ENCODE measurements at places on chromosomes 1 and 21. TPM values are rescaled to one million over a fixed set of nuclear protein-coding genes. Genes with fewer than 3 reads are reported as not detected.

DNA sequence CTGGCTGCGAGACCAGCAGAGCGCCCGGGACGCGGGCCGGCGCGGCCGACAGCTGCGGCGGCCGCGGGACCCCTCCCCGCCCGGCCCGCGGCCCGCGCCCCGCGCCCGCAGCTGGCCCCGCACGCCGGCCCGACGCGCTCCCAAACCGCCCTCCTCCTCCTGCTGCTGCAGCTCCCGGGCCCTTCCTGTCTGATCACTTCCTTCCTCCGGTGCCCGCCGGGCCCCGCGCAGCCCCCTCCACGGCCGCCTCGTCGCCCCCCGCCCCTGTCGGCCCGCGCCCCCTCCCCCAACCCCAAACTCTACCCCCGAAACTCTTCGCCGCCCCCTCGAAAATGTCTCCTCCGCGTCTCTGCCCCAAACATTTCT is 594 bp downstream of the LUZP1 start:
- no peak for DNase-seq

- DNase-seq: no peak
These were observed 31.3 kb downstream of the OLFML3 start for GRCh38 chr1:114010433-114011184.

GRCh38 chr1:117359561-117360289 is 7.5 kb upstream of the MAN1A2 start:
- no peak for DNase-seq

CFAP45 gene
- 0.59 TPM for total RNA-seq

GRCh38 chr21:46099476-46099875 is 1.6 kb downstream of the COL6A2 start:
- DNase-seq: no peak

BCAN gene
- total RNA-seq: 2.1 TPM

DNA sequence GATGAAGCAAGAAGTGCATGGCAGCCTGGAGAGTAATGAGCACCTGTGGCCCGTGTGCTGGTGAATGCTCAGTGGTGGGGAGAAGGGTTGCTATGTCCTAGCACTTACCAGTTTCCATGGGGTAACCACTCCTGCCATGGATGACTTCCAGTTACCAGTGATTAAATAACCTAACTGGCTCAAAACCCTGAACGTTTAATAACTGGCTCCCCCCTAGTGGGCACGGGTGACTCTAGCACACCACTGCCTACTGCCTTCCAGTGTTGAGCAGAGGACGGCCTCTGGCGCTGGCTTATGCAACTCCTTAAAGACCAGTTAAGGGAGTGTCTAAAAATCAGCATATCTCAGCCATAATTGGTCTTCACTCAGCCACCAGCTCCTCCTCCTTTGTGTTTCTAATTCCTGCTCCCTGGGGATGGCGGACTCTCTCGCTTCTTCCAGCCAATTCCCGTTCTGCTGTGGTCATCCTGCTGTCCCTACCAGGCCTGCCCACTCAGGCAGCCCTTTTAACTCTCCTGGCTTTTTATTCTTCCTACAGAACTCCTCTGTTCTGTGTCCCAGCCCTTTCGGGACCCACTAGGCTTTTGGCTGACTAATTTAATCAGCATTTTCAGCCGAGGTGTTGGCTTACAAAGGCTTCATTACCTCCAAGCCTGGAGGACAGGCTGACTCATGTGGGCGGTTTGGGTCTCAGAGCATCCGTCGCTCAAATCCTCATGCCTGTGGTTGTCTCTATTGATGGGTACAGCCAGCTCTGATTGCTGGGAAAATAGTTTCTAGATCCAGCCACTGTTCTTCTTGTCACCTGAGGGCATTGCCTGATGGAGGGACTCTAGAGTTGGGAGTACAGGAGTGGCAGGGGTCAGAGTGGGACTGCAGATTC is 332.4 kb downstream of the CAMTA1 start:
- DNase-seq: no peak

DNA sequence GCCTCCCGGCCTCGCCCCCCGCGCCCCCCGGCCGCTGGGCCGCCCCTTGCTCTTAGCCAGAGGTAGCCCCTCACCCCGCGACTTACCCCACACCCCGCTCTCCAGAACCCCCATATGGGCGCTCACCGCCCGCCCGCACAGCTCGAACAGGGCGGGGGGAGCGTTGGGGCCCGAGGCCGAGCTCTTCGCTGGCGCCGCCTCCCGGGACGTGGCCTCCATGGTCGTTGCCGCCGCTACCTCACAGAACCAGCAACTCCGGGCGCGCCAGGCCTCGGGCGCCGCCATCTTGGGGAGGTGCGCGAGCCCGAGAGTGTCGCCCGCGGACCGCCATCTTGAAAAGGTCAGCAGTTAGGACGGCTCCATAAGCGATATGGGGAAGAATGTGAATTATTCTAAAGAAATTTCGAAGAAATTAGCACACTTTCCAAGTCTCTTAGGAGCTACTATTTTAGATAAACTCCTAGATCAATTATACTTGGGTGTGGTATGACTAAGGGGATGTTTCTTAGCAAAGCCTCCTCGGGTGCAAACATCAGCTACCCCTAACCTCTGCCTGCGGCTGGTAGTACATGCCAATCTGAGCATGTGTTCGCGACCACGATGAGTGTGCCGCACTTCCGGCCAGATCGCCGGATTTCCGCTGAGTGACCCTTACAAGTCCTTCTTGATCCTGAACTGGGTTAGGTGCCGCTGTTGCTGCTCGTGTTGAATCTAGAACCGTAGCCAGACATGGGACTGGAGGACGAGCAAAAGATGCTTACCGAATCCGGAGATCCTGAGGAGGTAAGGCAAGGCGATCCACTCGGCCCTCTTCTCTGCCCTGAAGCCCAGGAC is at the start of the genes LRRC41 and UQCRH:
LRRC41 (minus strand) TSS at position 579 of the 834 bp plus-strand sequence; CDS start at position 285, 294 bp downstream.
UQCRH (plus strand) TSS at position 661 of the 834 bp plus-strand sequence; CDS start at position 730, 69 bp downstream.
- peak; percentile 99 for DNase-seq

- DNase-seq: no peak
These were observed 568.5 kb upstream of the B3GALT2 start for GRCh38 chr1:193754732-193755427.

GRCh38 chr1:115802416-115802815 is 33.9 kb upstream of the CASQ2 start:
- no peak for DNase-seq

- DNase-seq: no peak
These were observed 118.6 kb downstream of the NR5A2 start for GRCh38 chr1:200146100-200146499.

PLOD1 gene
- total RNA-seq: 72.6 TPM

BPNT1 gene
- 11.3 TPM for total RNA-seq

GRCh38 chr1:114756009-114756892 is 1.5 kb downstream of the CSDE1 start:
- no peak for DNase-seq

DNA sequence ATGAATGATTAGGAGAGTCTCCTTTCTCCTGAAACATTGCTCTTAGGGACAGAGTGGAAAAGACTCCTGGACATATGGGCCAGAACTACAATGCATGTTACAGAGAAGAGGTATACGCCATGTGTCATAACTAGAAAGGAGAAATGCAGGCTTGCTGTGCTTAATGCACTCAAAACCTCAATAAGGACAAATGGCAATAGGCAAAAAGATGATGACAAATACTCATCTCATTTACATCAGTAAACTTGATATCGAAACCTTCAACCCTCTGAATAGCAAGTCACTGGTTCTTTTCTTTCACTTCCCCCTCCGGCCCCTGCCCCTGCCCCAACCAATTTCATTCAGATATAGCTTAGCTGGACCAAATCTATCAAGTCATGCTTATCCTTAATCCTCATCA is 1.9 kb upstream of the GPR88 start:
- DNase-seq: no peak

AIRE gene
- 0.30 TPM for total RNA-seq

GRCh38 chr1:6016191-6016865 is 24.1 kb upstream of the NPHP4 start:
- DNase-seq: no peak

DNA sequence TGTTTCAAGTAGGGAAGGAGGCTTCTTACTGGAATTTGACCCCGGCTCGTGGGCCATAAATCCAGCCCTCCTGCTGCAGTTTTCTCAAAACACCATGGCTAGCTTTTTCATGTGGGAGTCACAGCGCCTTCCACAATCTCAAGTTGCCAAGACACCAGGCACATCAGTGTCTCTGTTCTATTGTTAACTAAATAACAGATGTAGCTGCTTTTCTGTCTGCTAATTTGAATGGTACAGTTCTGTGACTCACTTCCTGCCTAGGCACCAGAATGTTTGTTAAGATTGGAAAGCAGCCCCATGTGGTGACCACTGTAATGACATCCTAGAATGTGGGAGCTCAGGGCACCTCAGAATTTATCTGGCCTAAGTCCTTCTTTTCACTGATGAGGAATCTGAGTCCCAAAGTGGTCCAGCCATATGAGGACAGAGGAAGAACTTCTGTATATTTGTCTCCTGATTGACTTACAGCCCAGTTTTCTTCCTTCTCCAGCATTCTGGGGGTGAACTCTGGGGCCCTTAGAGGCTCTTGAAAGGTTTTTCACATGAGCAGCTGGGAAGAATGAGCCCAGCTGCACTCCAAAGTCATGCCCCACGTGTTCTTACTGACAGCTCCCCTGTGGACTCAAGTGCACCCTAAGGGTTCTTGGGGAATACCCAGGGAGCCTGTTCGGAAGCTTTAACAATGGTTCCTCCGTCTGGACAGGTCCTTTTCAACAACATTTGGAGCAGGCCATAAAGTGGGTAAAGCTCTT is 27.5 kb downstream of the TRIM45 start:
- peak; percentile 52 for DNase-seq

DNA sequence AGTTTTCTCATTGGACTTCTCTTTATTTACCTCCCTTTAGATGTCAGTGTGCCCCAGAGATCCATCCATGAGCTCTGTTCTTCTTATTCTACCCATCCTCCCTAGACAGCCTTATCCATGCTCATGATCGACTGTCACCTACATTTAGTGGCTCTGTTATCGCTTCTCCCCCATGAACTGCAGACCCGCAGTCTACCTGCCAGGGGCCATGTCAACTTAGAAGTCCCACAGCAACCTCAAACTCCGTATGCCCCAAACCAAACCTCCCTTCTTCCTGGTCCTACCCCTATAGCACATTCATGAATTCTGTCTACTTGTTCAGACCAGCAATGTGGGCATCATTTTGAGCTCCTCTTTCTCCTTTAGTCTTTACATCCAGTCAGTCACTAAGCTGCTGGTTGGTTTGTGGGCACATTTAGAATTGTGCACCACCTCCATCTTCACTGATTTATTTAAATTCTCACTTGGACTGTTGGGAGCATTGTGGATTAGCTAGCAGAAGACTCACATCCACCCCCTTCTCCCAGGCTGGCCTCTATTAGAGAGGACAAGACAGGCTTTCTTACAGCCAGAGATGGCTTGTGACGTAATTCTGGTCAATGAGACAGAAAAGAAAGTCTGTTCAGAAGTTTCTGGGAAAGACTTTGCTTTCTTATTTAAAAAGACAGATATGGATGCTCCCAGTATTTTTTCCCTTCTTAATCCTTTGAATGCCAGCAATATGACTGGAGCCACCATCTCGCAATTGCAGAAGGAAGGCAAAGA is 19.1 kb downstream of the C1orf116 start:
- no peak for DNase-seq

GRCh38 chr1:71231751-71232150 is 150.9 kb upstream of the ZRANB2 start:
- DNase-seq: no peak

DNA sequence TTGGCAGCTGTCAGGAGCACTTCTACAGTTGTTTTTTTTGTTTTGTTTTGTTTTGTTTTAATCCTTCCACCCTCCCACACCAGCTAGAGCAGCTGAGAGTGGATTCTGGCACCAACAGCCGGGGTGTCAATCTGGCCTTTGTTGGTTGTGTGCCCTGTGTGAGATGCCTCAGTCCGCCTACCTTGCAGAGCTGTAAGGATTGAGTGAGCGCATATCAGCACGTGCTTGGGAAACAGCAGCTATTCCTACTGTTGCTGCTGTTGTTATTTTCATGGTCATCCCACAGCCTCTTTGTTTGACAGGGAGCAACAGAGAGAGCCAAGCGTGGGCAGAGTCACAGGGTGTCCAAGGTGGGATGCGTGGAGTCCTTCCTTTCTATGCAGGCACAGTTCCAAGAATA is 50.4 kb downstream of the PGBD5 start:
- no peak for DNase-seq

USH2A gene
- under 0.01 TPM for total RNA-seq

ATAD3C gene
- 0.39 TPM for total RNA-seq

- DNase-seq: no peak
These were observed 231.3 kb downstream of the FOXD2 start for GRCh38 chr1:47669081-47669585.

GRCh38 chr1:15388201-15388880 is 21.3 kb upstream of the EFHD2 start:
- no peak for DNase-seq

- no peak for DNase-seq
These were observed 16.5 kb downstream of the S100A6 start for GRCh38 chr1:153519242-153519641.

DNA sequence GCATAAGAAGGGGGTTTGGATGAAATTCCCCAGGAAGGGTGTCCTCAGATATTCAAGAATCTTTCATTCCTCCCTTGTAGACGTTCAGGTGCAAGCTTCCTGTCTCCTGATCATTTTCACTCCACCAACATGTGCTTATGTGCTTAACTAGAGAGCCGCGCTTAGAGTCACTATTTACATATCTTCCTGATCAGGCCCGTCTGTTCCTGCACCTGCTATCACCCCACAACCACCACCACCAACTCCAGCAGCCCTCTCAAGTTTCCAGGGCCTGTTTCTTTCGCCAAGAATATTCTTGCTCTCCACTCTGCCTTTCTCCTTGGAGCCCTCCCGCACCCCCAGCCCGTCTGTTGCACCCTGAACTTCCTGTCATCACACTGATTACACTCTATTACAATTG is 113.4 kb downstream of the SPSB1 start:
- DNase-seq: no peak

DNA sequence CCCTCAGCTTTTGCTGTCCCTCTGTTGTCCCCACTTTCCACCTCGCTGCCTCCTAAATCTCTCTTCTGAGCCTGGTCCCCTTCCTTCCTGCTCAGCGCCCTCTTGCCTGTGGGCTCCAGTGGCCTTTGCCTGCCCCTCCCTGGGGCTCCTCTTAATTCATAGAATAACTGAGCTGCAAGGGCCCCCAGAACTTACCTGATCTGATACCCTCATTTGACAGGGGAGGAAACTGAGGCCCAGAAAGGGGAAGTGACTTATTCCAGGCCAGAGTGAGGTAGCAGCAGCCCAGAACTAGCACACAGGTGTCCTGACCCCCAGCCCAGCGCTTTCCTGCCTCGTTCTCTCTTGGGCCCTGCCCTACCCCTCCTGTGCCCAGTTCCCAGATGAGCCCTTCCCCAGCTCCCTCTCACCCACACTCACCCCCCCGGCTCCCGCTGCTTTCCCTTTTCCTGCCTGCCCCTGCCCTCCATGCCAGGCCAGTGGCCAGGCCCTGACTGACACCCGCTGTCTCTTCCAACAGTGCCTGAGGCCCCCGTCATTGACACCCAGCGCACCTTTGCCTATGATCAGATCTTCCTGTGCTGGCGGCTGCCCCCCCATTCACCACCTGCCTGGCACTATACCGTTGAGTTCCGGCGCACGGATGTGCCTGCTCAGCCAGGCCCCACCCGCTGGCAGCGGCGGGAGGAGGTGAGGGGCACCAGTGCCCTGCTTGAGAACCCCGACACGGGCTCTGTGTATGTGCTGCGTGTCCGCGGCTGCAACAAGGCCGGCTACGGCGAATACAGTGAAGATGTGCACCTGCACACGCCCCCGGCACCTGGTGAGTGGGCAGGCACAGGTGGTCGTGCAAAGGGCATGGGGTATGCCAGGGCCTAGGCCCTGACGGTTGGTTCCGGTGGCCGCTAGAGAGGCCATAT is 5.7 kb downstream of the TRIM46 start:
- DNase-seq: no peak

- DNase-seq: no peak
These were observed 108.7 kb downstream of the DMRTB1 start for GRCh38 chr1:53567851-53568250.

Data from skin of body (tissue), 3 donors.